Esophagus squamous epithelium (tissue), 5 donors: ENCODE measurements at places on chromosomes 7 and 10.
A peak's percentile ranks its signal among the peaks of the same experiment; 100 is the strongest.

DNA sequence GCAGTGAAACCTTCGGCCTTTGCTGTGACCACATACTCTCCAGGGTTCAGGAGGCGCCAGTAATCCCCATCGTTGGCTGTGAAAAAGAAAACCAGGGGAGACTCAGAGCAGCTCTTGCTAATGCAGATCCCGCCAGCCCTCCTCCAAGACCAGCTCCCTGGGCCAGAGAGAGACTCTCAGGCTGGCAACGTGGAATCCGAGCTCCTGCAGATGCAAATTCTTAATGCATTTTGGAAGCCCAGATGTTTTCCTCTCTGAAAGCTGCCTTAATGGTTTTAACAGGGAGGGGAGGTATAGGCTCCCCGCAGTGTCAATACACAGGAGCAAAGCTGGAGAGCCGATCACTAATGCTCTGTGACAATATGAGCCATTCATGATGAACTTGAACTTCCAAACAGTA lies 80.8 kb downstream of the GPR26 start:
- no peak for DNase-seq

DNA sequence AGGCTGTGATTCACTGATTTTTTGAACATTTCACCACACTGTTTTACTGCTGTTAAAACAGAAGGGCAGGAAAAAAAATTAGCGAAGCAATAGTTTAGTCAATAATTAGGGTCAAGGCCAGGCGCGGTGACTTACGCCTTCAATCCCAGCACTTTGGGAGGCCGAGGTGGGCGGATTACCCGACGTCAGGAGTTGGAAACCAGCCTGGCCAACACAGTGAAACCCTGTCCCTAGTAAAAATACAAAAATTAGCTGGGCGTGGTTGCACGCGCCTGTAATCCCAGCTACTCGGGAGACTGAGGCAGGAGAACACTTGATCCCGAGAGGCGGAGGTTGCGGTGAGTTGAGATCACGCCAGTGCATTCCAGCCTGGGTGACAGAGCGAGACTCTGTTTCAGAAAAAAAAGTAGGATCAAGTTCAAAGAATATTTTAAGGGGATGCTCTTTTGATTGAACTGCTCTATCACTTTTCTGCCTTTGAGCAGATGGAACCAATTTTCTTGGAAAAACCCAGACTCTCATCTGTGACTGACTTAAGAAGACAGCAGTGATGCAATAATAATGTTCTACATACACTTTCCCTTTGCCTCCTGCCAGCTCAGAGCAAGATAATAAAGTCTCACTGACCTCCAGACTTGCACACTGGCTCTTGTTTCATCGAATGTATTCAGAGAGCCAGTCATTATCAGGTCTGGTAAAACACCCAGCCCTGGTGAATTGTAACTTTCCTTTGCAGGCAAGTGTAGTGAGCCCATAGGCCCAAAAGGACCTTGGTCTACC lies 1.6 kb upstream of the PPA1 start:
- no peak for DNase-seq

DNA sequence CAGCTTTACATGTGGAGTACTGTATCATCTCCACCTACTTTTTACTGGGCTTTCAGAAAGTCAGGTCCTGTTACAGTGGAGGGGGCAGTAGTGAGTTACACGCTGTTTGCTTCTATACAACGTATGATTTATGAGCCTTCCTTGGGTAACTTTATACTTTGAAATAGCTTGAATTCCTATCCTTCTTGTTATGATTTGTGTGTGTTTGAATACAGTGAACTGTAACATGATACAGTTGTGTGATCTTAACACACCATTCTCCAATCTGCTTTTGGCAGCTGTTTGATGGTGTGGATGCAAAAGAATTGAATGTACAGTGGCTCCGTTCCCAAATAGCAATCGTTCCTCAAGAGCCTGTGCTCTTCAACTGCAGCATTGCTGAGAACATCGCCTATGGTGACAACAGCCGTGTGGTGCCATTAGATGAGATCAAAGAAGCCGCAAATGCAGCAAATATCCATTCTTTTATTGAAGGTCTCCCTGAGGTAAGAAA lies 41.7 kb downstream of the SP8 start:
- DNase-seq = no peak

GRCh38 chr10:88848499-88848898 lies 3.1 kb downstream of the ANKRD22 start:
- DNase-seq = no peak

- DNase-seq = no peak
Observed at GRCh38 chr10:112215342-112215774, 31.8 kb upstream of the GPAM start.

- no peak for DNase-seq
Observed at GRCh38 chr10:393787-394438, 258.7 kb downstream of the ZMYND11 start.

- DNase-seq = no peak
Observed at GRCh38 chr10:106502641-106503040, 661.9 kb downstream of the SORCS1 start.

DNA sequence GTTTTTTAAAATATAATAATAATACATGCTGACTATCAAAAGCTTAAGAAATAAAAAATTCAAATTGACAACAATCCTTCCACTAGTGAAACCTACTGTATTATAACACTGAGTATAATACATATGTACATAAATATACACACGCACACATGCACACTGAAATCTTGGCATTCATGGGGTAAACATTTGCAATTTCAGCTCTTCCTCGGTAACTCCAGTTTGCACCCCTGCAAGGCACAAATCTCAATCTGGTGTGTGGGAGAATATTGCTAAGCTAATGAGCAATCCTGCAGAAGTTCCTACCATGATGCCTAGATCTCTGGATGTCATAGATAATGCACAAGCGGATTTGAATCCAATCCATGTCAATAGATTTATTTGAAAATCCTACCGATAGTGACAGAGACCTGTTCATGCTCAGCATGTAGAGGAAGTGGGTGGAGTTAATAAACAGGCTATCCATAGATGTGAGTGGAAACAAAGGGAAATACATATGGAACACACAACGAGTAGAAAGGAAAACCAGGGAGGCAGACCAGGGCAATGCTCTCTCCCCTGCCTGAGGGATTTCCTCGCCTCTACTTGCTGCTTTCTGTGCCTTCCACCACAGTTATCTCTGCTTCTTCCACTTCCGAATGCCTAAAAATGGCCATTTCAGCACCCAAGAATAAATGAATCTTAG lies 38.1 kb upstream of the LANCL2 start:
- no peak for DNase-seq

GRCh38 chr7:16975712-16976111 lies 93.9 kb upstream of the AGR3 start:
- DNase-seq = no peak

GRCh38 chr7:47227762-47228177 lies 354.1 kb downstream of the TNS3 start:
- no peak for DNase-seq

- no peak for DNase-seq
Observed at GRCh38 chr10:36141856-36142560, 499.9 kb upstream of the FZD8 start.

DNA sequence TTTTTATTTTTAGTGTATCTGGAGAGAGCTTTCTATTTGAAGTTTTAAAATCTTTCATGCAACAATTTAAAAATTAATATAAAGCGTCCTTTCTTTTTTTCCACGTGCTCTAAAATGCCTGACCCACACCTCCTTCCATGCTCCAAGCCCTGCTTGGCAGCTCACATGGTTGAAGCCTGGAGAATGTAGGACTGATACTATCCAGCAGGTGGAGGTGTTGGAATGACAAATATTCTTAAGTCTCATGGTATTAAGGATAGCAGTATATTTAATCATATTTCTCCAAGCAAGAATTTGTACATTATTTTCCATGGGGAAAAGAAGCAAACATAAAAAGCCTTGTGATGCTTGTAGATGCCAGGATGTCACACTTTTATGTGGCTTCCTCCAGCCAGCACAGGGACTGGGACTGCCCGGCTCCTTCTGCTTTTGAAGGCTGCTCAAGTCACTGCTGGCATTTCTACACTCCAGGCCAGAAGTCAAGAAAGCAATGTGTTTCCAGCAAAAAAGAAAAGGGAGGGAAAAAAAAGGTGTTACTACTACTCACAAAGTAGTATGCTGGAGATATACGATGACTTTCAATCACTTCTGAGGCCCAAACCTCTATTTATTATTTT lies 49.7 kb downstream of the BZW2 start:
- no peak for DNase-seq

DNA sequence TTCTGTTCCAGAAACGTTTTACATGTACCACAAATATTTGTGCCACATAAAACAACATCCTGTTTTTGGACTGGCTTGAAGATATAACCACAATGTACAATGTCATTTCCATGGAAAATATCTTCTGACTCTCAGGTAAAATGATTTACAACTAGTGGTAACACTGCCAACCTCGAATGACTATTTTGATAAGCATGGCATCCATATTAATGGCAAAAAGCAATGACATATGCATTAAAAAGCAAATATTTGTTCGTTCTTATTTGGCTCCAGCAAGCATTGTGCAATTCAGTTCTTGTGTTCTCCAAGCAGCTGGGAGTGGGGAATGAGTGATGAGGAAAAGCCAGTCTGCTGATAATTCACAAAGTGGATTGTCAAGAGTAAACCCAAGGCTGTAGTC lies 289.0 kb downstream of the PLXDC2 start:
- DNase-seq = no peak

DNA sequence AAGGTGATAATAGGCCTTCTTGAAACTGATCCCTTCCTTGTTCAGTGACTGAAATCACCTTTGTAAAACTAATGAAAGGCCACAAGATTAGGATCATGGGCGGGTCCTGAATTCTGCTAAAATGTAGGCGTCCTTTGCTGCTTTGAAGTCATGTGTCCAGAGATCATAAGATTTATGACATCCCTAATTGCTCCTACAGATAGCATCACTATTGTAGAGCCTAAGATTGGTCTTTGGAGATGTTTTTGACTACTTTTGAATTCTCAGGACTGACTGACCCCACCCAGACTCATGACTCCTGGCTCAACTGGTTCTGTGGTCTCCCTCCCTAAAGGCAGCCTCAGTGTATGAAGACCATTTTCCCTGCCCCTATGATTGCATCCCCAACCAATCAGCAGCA lies 322.6 kb upstream of the SEMA3D start:
- no peak for DNase-seq

- DNase-seq = no peak
Observed at GRCh38 chr7:44143646-44144250, 2.6 kb upstream of the MYL7 start.

GRCh38 chr7:106057962-106058927 lies 53.9 kb downstream of the SYPL1 start:
- peak; percentile 34 for DNase-seq

GRCh38 chr10:114635101-114635500 lies 23.0 kb downstream of the ABLIM1 start:
- no peak for DNase-seq

DNA sequence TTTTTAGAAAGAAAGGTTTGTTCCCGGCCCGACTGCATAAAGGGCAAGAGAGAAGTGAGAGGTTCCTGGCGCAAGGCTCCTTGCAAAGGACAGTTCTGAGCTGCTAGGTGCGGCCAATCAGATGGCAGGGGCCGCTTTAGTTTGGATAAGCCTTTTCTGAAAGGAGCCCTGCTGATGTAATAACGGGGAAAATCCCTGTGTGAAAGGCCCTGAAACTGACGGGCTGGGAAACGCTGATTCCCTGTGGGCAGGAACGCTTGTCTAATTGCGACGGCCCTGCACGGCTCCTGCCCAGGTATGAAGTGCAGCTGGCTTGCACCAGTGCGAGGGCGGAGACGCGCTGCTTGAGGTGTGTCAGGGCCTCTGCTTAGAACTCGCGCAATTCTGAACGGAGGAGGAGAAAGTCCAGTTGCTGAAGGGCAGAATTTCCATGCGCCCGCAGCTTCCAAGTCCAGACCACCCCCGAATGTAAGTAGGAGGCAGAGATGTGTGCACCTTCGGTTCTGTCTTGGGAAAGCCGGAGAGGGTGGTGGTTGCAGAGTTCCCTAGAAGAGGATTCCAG lies 30.5 kb downstream of the TACC2 start:
- no peak for DNase-seq

DNA sequence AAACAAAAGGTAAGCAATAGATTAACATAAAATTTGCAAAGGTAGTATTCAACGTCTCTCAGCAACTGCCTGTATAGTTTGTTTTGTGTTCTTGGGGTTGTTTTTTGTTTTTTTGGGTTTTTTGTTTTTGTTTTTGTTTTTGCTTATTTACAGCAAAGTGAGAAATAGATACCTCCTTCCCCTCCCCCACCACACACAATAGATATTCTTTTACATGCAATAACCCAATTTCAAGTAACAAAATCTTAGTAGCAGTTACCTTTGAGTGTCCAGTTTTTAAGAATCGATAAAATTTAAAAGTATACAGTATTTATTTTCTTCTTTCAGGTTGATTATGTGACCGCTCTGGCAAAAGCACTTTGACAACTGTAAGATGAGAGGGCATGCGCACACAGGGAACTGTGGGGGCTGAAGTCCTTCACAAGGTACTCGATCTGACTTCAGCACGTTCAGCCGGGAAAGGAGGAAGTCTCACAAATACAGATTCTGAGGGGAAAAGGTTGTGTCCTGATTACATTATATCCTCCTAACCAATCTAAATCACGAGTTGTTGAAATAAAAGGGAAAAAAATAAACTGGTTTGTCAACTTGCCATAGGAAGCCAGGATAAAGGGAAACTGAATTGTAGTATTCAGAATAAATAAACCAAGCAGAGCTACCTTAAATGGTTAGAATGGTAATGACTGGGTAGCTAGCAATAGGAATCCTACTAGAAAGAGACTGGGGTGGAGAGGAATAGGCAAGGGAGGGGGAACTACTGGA lies 47.8 kb downstream of the CPEB3 start:
- no peak for DNase-seq

DNA sequence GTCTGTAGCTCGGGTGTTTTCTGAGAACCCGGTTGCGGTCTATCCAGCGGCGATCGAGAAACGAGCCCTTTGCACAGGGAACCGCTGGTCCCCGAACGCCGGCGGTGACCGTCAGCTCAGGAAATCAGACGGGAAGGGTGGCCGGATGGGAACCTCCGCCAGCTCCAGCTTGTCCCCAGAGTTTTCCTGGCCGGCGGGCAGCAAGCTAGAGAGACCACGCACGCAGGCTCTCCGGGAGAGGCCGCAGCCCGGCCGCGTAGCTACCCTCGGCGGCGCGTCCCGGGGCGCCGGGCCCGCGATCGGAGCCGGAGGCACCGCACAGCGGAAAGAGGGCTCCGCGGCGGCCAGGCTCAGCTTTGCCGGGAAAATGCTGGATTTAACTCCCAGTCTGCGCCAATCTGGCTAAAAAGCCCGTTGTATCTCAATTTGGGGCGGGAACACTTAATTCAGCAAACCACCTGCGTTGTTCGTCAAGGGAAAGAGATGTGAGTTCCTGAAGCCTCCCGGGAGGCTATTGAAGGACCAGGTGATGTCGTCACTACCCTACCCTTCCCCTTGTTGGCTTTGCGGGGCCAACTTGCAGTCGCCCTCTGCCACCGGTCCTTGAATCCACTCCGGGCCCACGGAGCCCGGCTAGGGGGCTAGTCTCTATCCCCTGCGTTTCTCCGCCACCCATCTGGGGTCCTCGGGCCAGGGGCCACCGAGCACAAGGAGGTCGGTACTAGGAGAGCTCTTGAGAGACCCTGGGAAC lies 859 bp upstream of the CH25H start:
- DNase-seq = no peak
